ENCODE measurements at places on chromosomes 16 and 17.
A peak's percentile ranks its signal among the peaks of the same experiment; 100 is the strongest.

GRCh38 chr16:87132361-87133014, 184.7 kb downstream of the C16orf95 start:
- no peaks in the 10 kb centered on the region for H3K36me3 ChIP-seq
- no peak overlapping the region for H3K4me3 ChIP-seq
- DNase-seq = no peak
- H3K27ac ChIP-seq = no peak overlapping the region
- no peaks in the 10 kb centered on the region for H3K4me1 ChIP-seq

- H3K27ac ChIP-seq = no peak overlapping the region
- no peaks in the 10 kb centered on the region for H3K27me3 ChIP-seq
- H3K4me3 ChIP-seq = no peak overlapping the region
- H3K4me1 ChIP-seq = no peaks in the 10 kb centered on the region
- DNase-seq = no peak
- no peaks in the 10 kb centered on the region for H3K36me3 ChIP-seq
These were observed 91.5 kb downstream of the HS3ST4 start for GRCh38 chr16:25783226-25783625.

DNA sequence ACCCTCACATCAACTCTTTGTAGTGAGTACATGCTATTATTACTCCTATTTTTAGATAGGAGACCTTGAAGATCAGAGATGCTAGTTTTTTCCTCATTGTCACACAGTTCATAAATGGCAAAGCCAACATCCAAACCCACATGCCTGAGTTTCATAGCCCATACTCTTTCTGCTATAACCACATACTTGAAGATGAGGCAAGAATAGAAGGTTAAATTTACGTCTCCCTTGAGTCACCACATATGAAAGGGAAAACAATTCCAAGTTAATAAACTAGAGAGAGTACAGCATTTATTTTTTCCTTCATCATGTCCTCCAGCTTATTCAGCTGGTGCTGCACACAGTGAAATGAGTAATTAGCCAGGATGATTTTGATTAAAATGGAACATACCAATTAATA, 23.7 kb downstream of the NUDT7 start:
- H3K4me3 ChIP-seq = no peak overlapping the region
- H3K4me1 ChIP-seq = no peaks in the 10 kb centered on the region
- no peak for DNase-seq
- H3K27me3 ChIP-seq = no peaks in the 10 kb centered on the region

DNA sequence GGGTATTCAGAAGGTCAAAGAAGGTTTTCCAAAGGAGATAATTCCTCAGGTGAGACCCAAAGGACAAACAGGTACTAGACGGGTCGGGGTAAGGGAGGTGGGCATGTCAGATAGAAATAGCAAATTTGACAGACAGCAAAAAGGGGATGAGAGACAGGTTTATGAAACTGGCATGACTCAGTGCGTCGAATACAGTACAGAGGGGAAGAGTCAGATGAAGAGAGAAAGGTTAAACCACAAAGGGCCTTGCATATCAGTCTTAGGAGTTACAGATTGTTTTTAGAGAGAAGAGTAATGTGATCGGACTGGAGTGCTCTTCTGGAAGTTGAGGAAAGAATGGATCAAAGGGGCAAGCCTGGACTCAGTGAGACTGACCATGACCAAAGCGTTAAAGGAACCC, 88.4 kb downstream of the ZZEF1 start:
- H3K4me1 ChIP-seq = no peaks in the 10 kb centered on the region
- no peaks in the 10 kb centered on the region for H3K27me3 ChIP-seq
- no peak for DNase-seq
- peaks cover 13% of the 10 kb centered on the region for H3K36me3 ChIP-seq
- H3K4me3 ChIP-seq = no peak overlapping the region

DNA sequence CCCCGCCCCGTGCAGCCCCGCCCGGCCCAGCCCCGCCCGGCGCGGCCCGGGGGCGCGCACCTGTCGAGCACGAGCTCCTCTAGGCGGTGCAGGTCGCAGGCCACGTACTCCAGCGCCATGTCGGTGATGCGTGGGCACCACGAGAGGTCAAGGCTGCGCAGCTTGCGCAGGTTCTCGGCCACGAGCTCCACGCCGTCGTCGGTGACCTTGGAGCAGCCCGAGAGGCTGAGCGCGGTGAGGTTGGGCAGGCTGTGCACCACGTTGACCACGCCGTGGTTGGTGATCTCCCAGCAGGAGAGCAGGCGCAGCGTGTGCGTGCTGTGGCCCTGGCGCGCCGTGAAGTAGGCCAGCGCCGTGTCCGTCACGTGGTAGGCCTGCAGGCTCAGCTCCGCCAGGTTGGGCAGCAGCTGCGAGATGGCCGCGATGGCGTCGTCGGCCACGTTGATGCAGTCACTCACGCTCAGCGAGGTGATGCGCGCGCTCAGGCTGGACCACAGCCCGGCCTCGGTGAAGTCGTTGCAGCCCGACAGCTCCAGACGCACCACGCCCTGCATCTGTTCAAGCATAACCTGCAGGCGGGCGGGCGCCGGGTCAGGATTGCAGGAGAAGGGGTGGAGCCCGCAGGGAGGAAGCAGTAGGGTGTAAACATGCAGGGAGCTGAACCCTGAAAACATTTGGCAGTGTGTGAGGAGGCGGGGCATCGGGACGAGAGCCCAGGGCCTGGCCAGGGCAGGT, 5.3 kb upstream of the WDR24 start:
- H3K27me3 ChIP-seq = no peaks in the 10 kb centered on the region
- H3K27ac ChIP-seq = peak overlapping the region; percentile 39
- peak overlapping the region; percentile 69 for H3K4me3 ChIP-seq
- H3K36me3 ChIP-seq = no peaks in the 10 kb centered on the region
- peak; percentile 80 for DNase-seq
- H3K4me1 ChIP-seq = peaks cover 14% of the 10 kb centered on the region

- peaks cover 3% of the 10 kb centered on the region for H3K36me3 ChIP-seq
- DNase-seq = no peak
- H3K4me3 ChIP-seq = no peak overlapping the region
These were observed 12.0 kb downstream of the MINK1 start for GRCh38 chr17:4845118-4845517.

DNA sequence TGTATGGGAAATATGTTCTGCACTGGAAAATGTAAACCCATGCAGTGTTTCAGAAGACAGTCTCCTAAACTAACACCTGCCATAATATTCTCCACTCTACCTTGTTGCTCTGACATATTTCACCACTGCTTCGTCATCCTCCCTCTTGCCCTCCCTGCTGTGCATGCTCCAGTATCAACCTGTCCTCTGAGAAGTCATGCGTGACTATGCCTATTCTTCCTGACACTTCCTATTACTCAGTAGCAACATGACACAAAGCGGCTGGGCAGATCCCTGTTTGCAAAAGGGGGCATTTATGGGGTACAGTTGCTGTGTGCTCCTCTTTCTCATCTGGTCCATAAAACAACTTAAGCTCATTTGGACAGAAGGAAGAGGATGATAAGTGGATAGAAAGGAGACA, 805.6 kb upstream of the EEF2KMT start:
- no peak overlapping the region for H3K4me3 ChIP-seq
- H3K27ac ChIP-seq = no peak overlapping the region
- H3K36me3 ChIP-seq = no peaks in the 10 kb centered on the region
- no peak for DNase-seq

GRCh38 chr17:7713782-7714181, 3.8 kb upstream of the DNAH2 start:
- DNase-seq = no peak
- no peaks in the 10 kb centered on the region for H3K36me3 ChIP-seq
- no peak overlapping the region for H3K27ac ChIP-seq
- peaks cover 88% of the 10 kb centered on the region for H3K27me3 ChIP-seq

- H3K27me3 ChIP-seq = no peaks in the 10 kb centered on the region
- H3K4me3 ChIP-seq = peak overlapping the region; percentile 70
- H3K27ac ChIP-seq = no peak overlapping the region
These were observed 2.1 kb downstream of the CPD start for GRCh38 chr17:30380643-30381339.

- no peaks in the 10 kb centered on the region for H3K36me3 ChIP-seq
- DNase-seq = peak; percentile 11
- no peaks in the 10 kb centered on the region for H3K27me3 ChIP-seq
- H3K4me1 ChIP-seq = peaks cover 2% of the 10 kb centered on the region
- peak within 1 kb of the TSS; percentile 58 for H3K4me3 ChIP-seq
These were observed at the start of gene LGALS3BP for GRCh38 chr17:78979780-78980623. Gene LGALS3BP (minus strand): TSS chr17:78979923. CDS start chr17:78977191, 2,732 bp downstream.

DNA sequence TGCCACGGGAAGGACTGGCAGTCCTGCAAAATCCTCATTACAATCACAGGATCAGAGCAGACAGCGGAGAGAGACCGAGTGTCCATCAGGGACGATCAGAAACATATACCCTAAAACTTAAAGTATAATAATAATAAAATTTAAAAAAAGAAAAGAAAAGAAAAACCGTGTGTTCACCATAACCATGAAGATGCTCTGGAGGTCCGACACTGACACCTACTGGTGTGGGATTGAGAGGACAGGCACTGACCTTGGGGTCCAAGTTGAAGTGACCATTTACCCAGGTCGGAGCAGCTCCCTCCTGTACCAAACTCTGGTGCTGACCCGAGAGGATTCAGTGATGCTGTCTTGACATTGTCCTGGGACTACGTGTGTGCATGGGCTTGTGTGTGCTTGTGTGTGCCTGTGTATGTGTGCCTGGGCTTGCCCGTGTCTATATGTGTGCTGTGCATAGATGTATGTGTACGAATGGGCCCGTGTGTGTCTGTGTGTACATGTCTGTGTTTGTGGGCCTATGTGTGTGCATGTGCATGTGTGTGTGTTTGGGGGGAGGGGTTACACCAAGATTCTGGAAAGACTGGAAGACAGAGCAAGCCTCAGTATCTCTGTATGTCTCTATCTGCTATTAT, 10.0 kb upstream of the CD300LD start:
- H3K27me3 ChIP-seq = no peaks in the 10 kb centered on the region
- H3K27ac ChIP-seq = no peak overlapping the region
- no peaks in the 10 kb centered on the region for H3K36me3 ChIP-seq
- H3K4me1 ChIP-seq = peaks cover 39% of the 10 kb centered on the region
- no peak for DNase-seq

DNA sequence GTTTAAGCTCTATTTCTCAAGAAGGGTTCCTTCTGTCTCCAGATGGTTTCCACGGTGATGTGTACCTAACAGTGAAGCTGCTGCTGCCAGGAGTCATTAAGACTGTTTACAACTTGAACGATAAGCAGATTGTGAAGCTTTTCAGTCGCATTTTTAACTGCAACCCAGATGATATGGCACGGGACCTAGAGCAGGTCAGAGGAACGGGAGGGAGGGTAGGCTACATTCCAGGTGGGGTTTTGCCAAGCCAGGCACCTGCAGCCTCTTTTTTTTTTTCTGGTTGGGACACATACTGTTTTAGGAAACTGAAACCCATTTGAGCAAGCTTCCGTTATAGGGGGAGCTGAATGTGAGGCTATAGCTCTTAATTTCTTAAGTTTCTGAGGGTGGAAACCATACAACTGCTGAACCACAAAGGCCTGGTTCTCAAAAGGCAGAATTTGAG, 10.6 kb downstream of the LIG3 start:
- H3K4me3 ChIP-seq = no peak overlapping the region
- H3K27me3 ChIP-seq = no peaks in the 10 kb centered on the region
- H3K4me1 ChIP-seq = no peaks in the 10 kb centered on the region
- H3K27ac ChIP-seq = no peak overlapping the region
- peaks cover 91% of the 10 kb centered on the region for H3K36me3 ChIP-seq
- DNase-seq = no peak

DNA sequence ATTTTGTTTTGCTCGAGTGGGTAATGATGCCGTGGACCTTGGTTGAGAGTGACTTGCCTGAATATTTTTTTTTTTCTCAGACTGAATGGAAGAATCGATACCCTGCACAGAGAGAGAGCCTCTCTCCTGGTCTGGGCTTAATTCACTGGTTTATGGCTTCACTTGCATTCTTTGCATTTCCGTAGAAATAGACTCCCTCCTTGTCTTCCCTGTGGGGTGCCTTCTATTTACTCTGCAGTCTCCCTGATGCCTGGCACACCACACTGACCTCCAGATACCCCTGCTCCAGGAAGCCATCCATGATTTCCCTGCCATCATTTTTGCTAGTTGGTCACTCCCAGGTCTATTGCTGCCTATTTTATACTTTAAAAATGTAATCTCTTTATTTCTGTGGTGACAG, 238.0 kb downstream of the SNX29 start:
- no peak overlapping the region for H3K4me3 ChIP-seq
- H3K4me1 ChIP-seq = no peaks in the 10 kb centered on the region
- DNase-seq = no peak
- peaks cover 2% of the 10 kb centered on the region for H3K36me3 ChIP-seq
- H3K27me3 ChIP-seq = no peaks in the 10 kb centered on the region

- no peaks in the 10 kb centered on the region for H3K36me3 ChIP-seq
- no peaks in the 10 kb centered on the region for H3K27me3 ChIP-seq
- no peak overlapping the region for H3K4me3 ChIP-seq
- H3K4me1 ChIP-seq = peaks cover 18% of the 10 kb centered on the region
- peak overlapping the region; percentile 62 for H3K27ac ChIP-seq
These were observed 29.8 kb downstream of the ITGAE start for GRCh38 chr17:3771140-3771539.

DNA sequence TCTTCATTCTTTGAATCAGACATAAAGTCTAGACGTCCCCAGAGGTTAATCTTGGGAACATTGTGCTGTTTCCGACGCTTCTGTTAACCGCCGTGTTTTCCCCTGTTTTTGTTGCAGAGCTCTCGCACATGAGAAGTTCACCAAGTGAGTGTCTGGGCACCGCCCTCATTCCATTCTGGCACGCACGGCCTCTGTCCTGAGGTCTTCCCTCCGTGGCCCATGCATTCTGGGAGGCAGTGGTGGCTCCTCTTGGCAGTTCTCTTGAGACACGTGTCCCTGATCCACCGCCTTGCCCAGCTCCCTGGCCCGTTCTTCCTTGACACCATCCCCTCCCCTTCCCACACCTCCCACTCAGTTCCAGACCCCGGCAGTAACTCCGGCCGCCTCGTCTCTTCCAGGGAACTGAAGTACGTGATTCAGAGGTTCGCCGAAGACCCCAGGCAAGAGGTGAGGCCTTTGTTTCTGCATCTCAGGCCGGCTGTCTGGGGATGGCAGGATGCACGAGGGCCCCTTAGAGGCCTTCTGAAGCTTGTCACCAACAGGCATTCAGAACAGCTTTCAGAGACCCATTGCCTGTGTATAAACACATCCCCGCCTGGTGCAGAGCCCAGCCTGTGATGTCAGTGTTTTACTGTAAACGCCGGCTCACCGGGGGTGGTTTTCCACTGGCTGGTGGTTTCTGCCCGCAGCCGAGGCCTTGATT, 85.9 kb upstream of the PLCG2 start:
- H3K27ac ChIP-seq = no peak overlapping the region
- H3K27me3 ChIP-seq = no peaks in the 10 kb centered on the region
- no peak overlapping the region for H3K4me3 ChIP-seq

GRCh38 chr17:34307110-34307509, 12.1 kb upstream of the CCL8 start:
- H3K36me3 ChIP-seq = no peaks in the 10 kb centered on the region
- H3K27ac ChIP-seq = no peak overlapping the region
- no peaks in the 10 kb centered on the region for H3K4me1 ChIP-seq
- H3K27me3 ChIP-seq = no peaks in the 10 kb centered on the region
- no peak overlapping the region for H3K4me3 ChIP-seq

Measured in T-cell (primary cell).